ENCODE measurements at places on chromosomes 11 and 22.

DNA sequence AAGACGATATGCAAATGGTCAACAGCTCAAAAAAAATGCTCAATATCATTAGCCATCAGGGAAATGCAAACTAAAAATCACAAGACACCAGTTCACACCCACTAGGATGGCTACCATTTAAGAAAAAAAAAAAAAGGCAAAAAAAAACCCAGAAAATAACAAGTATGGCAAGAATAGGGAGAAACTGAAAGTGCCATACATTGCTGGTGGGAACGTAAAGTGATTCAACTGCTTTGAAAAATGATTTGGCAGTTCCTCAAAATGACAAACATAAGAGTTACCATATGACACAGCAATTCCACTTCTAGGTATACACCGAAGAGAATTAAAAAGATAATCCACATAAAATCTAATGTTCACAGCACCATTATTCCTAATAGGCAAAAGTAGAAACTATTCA lies 47.5 kb downstream of the PICALM start:
- DNase-seq, result no peak

GRCh38 chr11:12642040-12642439 lies 32.2 kb upstream of the TEAD1 start:
- peak; percentile 32 for DNase-seq

DNA sequence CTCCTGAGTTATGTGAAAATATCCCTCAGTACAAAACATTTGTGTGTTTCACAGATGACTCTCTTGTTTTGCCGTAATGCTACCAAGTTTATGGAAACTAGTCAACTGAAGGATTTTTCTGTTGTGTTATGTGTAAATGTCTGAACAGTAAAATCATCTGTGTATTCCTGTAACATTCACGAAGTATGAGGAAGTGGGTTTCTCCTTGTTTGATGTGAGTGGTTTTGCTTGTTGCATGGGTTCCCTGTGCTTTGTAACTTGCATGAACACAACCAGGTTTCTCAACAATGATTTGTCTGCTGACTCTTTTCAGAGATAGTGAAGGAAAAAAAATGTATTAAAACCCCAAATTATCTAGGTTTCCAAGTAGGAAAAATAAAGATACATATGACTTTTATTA lies 138.1 kb downstream of the PGR start:
- DNase-seq, result no peak

GRCh38 chr11:121636800-121637176 lies 184.0 kb upstream of the SORL1-AS1 start:
- no peak for DNase-seq

DNA sequence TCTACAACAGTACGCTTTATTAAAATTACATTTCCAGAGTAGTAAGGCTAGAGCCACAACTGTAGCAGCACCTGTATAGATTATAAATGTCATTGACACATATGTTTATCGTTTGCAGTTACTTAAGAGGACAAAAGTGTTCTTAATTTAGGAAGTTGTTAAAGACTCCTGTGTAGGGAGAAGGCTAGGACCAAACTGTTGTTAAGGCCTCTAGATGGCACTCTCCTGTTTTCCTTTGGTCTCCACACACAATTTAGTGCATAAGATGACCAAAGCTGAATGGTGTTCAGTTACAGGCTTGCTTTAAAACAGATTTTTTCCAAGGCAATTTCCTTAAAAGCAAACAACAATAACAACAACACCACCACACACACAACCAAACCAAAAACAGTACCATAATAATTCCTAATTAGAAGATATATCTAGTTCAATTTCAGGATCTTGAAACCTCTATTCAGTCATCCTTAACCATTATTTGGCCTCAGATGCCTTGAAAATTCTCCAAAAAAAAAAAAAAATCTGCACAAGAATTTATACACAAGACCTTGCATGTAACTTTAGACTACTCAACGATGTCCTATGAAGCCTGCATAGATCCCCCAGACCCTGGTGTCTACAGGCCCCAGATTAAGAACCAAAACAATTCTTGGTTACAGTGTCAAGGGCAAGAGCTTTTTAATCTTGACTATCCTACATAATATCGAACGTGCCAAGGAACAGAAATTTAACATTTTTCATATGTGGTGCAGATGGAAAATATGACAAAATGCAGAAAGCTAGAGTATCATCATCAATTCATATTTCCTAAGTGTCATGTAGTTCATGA lies 42.6 kb upstream of the APOA1 start:
- peak; percentile 31 for DNase-seq

DNA sequence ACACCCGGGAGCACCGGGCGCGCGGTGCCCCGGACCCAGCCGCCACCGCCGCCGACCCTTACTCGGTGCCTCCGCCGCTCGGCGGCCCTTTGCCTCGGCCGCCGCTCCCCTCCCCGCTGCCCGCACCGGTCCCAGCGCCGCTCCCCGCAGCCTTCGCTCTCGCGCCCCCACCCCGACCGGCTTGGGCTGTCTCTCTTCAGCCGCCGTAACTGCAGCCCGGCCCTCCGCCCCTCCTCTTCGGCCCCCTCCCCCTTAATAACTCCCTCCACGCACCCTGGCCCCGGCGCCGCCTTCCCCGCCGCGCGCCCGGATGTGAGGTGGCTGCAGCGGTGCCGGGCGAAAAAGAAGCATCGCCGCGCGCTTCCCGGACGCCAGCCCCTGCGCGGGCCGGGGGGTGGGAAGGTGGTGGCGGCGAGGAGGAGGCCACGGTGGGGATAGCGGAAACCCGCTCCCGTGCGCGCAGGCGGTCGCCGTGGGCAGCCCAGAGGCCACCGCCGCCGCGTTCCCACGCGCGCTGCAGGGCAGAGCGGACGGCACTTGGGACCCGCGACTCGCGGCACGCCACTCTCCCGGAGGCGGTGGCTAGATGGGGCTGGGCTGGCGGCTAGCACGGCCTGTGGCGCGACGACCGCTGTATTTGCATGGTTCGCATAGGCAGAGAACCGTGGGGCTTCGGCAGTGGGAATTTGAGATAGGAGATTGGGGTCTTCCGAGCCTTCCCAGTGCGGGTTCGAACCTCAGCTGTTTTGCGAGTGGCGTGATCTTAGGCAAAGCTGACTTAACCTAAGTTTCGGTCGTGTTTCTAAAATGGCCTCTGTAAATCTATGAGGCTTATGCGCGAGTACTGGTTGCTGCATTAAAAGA lies at the start of gene EIF4ENIF1:
TSS of gene EIF4ENIF1 (minus strand) at position 211 of the 864 bp plus-strand sequence. CDS start 1,124 bp downstream, outside the sequence.
- DNase-seq, result peak; percentile 97

- DNase-seq, result peak; percentile 93
Measured at GRCh38 chr11:44634401-44635281, 69.2 kb downstream of the CD82 start.

DNA sequence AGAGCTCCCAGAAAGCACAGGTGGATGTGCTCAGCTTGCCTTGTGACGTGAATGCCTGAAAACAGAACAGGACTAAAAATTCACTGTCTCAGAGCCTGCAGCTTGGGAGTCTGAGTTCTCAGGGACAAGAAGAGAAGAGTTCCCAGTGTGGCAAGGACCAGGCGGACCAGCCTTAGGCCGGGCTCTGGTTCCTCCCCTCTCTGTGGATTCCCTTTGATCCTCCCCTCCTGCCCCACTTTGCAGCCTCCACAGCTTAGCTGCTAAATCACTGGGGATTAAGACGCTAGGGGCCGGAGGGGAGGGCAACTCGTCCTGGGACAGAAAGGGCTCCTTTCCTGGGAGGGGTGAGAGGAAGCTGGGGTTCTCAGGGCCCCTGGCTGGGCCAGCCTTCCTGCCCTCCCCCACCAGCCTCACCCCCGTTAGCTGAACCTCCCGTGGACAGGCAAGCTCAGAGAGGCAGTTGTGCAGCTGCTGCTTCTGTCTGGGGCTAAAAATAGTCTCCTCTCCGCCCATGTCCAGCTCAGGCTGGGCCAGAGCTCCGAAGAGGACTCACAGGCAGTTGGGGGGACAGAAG lies 29.9 kb upstream of the JAM3 start:
- no peak for DNase-seq

DNA sequence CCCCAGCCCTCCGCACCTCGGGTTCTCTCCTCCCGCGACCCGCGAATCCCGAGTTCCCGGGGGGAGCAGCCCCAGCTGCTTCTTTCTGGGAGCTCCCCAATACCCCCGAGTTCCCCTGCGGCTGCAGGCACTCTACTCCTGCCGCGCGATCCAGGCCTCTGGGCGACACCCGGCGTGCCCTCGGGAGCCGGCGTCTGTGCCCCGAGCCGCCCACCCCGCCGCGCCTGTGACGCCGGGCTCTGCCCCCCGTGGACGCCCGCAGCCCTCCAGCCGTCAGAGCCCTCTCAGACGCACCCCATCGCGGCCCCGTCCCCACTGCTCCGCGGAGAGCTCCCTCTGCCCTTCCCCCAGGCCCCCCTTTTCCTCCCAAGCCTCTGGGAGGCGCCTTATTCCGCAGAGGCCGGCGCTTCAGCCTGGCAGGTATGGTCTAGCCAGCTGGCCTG lies 422 bp downstream of the GLB1L2 start:
- DNase-seq, result no peak

DNA sequence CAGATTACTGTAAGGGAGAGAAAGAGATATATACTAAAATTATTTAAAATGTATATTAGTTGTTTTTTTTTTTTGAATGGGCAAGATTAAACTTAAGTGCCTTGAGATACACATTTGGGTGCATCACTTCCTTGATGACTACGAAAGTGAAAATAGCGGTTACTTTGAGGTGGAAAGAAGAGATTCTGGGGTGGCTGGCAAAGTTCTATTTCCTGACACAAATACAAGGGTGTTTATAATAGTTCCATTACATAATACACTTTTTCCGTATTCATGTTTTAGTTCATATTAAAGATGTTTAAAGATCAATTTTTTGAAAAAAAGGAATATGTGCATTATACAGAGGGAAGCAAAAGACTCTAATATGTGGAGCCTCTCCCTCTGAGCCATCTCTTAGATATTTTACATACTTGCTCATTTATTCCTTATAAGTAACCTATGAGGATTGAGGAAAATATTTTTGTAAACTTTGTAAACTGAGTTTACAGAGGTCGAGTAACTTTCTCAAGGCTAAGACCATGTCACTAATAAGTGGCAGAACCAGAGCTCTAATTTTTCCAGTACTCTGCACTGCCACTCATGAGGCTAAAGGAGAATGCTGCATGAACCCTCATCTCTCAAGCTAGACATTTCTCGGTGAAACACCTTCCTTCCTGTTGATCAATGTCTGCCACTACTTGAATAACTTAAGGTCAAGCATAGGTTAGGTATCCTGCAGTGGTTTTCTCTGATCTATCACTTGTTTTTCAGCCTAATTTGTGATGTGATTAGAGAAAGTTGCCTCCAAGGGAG lies 58.6 kb downstream of the DDIAS start:
- no peak for DNase-seq

DNA sequence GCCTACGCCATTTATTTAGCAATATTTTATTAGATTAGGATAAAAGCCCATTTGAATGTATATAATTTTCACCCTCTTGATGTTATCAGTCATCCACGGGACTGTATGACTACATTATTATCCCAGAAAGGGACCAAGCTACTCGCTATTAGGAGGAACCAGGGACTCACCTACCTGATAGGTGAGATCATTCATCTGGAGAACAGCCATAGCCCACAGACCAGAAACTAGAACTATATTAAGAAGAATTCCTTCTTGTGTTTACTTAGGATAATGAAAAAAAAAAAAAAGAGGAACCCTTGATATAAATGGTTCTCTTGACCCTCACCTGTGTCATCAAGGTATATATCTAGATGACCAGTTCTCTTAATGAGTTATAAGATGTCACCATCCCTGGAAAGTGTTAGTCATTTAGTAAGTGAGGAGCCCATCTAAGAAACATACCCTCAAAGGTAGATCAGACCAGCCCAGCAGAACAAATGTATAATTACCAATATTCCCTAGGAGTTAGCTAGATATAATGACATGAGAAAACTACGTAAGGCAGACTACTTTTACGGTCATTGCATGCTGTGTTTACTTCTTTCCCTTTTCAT lies 8.0 kb downstream of the SIK3 start:
- peak; percentile 43 for DNase-seq

DNA sequence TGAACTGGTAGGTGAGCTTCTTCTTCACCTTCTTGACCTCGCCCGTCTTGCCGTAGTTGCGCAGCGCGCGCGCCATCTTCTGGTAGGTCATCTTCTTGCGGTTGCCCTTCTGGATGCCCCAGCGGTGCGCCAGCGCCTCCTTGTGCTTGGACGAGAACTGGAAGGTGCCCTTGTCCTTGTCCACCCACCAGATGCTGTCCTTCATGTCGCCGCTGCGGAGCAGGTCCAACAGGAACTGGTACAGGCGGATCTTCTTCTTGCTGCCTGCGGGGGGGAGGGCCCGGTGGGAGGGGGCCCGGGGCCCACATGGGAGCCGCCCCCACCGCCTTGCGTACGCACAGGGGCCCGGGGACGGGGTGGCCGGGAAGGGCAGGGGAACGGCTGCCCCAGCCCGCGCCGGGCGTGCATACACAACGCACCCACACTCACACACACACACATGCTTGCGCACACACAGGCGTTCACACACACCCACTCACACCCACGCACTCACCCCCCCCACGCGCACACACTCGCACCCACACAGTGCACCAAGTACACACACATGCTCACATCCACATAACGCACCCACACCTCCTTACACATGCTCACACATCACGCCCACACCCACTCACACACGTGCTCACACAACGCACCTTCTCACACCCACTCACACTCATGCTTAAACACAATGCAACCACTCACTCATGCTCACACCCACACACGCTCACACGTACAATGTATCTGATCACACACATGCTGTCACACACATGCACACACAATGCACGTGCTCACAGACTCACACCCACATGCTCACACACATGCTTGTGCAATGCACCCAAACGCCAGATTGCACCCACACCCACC lies 3.0 kb upstream of the MYBPC3 start:
- peak; percentile 93 for DNase-seq

- no peak for DNase-seq
Measured at GRCh38 chr22:19782533-19782932, 22.0 kb downstream of the TBX1 start.

GRCh38 chr11:133215596-133216230 lies 316.6 kb downstream of the OPCML start:
- DNase-seq, result no peak

GRCh38 chr11:70833554-70833953 lies 418.8 kb downstream of the SHANK2 start:
- no peak for DNase-seq

- DNase-seq, result no peak
Measured at GRCh38 chr11:20926799-20927540, 257.6 kb downstream of the NELL1 start.

DNA sequence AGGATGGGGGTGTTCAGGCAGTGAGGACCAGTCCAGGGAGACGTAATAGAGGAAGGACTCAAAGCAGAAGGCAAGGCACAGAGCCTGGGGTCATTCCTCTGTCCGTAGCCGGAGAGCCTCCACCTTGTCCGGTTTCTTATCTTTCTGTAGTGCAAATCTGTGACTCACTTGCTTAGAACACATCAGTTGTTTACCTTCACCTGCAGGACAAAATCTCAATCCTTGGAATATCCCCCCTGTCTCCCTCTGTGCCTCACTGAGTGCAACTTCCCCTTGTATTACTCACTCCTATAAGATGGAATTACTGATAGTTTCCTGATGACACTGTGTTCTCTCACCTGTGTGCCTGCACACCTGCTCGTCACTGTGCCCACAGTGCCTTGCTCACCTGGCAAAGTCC lies 20.4 kb upstream of the TTC12 start:
- no peak for DNase-seq

DNA sequence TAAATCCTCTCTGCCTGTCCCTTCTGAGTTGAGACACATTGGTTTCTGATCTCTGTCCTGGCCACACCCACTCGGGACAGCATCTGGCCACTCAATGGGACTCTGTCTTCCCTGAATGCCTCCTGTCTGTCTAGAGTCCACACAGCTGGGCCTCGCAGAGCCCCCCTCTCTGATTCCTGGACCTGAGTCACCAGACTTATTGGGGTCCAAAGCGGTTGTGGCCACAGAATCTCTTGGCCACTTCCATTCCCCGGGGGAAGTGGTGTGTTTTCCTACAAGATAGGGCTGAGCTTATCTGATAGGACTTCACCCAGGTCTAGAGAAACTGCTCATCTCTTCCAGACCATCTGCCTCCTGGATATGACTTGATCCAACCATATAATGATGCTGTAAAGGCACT lies 57.4 kb upstream of the WNT11 start:
- DNase-seq, result no peak

All from urothelium cell line (cell line).